ENCODE measurements at places on chromosomes 4 and X.

- DNase-seq = no peak
Measured at GRCh38 chr4:136219592-136220125, 1312.6 kb downstream of the PCDH18 start.

DNA sequence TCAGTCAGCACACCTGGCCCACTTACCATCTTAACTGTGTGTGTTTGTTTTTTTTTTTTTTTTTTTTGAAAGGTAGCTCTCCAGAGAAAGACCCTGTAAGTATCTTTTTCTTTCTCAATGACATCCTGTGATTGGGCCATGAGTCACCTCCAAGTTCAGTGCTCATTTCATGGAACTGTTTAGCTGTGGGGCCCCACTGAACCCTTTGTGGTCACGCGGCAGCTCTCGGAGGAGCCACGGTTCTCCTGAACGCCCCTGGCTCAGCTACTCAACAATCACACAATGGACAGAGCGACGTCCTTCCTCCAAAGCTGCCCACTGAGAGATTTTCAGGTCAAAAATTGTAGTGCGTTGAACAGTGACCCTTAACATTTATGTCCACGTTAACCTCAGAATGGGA lies 14.2 kb upstream of the IL3RA start:
- DNase-seq = no peak

DNA sequence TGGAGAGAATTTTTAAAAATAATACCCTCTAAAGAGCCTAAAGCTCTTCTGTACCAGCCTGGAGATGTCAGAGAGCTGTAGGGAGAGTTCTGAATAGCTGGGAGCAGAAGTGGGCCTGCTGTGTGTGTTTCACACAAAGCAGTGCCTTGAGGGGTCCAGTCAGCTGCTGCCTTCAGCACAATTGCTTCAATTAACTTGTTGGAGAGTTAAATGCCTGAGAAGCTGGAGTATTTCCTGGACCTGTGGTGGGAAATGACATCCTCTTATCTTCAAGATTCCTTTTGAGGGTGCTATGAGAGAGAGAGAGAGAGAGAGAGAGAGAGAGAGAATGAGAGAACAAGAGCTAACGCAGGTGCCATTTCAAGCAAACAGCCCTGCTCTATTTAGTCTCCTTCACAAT lies 96.2 kb upstream of the IL1RAPL2 start:
- no peak for DNase-seq

DNA sequence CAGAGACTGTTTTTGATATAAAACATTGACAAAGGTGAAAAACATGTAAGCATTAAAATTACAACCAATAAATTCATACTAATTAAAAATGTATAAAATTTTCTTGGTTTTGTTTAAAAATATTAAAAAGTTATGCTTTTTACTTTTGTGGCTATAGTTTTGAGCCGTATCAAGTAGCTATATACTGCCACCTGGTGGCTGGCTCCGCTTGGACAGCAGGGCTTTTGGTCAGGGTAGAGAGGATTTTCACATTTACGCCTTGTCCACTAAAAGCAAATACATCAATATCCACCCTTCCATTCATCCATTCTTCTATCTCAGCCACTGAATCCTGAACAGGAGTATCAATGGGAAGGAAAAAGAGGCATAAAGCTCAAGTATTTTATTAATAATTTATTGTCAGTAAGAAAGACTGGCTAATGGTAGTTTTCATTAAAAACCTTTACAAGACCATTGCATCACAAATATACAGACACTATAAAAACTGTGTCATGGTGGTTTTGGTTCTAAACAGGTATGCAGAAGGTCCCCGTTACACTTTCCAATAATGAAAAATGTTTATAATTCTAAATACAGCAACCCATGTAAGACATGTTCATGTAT lies 32.1 kb upstream of the MTNR1A start:
- DNase-seq = peak; percentile 65

DNA sequence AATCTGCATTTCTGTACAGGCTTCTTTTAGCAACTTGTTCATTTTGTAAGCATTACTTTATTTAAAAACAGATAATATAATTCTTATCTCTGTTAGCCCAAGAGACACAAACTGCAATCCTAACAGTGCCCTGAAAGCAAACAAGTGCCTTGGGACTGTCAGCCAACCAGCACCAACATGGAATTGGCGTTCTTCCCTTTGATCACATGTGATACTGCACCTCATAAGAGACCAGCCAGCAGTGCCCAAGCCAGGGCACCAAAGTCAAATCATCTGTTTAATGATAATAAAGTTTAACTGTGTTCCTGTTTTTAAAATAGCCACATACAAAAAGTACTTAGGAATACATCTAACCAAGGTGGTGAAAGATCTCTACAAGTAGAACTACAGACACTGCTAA lies 223.2 kb downstream of the PRDM5 start:
- no peak for DNase-seq

DNA sequence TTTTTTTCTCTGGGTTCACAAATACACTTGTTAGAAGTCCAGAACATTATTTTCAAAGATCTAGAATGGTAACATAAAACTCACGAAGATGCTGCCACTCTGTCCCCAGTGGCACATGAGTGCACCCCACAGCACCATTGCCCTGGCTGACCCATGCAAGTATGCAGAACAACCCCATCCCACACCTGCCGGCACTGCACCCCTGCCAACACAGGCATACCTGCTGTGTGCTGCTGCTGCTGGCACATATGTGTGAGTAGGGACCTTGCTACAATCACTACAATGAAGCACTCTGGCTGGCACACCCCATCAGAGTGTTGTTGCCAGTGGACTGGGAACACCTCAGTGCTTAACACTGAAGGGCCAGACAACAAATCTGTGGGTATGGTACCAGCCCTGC lies 66.9 kb downstream of the CISD2 start:
- no peak for DNase-seq

GRCh38 chrX:7586126-7586525 lies 256.8 kb upstream of the VCX start:
- peak; percentile 5 for DNase-seq

GRCh38 chrX:123476611-123477219 lies 256.1 kb downstream of the THOC2 start:
- DNase-seq = no peak

DNA sequence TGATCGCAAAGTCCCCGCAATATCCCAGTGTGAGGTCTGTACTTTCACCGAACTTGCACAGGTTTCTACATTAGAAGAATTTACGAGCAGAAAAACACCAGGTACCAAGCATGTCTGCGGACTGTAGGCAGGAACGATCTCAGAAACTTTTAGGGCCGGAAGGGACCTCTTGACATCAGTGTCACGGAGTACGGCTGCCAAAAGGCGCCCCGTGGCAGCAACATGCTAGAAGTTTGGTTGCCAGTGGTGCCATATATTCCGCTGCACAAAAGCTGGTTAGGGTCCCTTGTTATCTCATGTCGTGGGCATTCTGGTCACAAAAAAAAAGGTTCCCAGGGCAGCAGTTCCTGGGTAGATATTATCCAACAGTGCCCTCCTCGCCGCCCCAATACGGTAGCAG lies 61.0 kb upstream of the DCAF8L1 start:
- no peak for DNase-seq

DNA sequence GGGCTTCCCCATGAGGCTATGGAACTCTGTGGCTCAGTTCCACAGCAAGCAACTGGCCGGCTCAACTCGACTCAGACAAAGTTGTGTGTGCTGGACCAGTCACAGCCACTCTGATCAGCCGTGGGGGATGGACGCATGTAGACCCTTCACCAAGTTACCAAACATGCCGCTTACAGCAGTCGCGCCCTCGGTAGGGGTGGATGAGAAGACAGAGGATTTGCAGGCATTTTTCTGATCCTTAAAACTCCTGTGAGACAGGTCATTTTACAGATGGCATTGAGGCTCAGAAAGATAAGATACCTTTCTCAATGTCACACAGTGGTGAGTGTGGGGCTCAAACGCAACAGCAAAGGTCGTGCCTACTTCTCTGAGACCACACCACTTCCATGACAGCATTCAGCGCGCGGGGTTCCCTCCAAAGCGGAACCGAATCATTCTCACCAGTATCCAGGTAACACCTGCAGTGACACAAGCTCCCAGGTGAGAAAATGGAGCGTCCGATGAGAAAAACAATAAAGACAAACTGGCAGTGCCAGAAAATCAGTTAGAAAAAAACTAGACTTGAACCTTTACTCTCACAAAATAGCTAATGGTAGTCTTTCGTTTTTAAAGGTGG lies 83.6 kb downstream of the RELL1 start:
- DNase-seq = no peak

DNA sequence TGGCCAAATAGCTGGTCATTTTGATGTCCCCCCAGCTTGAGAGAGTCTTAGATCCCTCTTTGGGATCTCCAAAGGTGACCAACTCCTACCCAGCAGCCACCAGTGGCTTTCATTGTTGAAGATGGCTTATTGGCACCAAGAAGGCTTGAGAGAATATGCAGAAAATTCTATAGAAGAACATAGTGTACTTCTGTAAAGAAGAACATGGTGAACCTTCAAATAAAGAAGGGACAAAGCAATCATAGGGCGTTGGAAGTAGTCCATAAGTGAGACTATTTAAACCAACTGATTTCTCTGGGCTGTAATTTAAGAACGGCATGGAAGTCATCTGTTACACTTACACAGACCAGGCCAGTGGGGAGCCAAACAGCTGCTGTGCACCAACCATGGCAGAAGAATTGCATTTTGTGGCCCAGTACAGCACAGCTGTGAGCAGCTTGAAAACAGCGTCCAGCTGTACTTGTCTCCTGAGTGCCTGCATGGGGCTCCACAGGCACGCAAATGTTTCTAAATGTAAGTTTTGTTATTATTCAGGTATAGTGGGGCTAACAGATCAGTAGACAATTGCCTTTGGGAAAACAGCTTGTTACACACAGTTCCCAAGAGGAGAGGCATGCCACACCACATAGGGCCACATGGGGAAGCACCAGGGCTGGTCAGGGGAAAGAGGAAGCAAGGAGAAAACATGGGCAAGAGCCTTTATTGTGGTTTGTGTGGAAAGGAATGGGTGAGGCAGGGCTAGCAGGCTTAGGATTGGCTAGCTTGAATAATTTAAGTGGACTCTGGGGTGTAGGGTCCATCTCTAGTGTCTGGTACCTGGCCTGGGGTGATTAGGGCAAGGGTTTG lies 125.0 kb downstream of the ARHGAP6 start:
- no peak for DNase-seq

DNA sequence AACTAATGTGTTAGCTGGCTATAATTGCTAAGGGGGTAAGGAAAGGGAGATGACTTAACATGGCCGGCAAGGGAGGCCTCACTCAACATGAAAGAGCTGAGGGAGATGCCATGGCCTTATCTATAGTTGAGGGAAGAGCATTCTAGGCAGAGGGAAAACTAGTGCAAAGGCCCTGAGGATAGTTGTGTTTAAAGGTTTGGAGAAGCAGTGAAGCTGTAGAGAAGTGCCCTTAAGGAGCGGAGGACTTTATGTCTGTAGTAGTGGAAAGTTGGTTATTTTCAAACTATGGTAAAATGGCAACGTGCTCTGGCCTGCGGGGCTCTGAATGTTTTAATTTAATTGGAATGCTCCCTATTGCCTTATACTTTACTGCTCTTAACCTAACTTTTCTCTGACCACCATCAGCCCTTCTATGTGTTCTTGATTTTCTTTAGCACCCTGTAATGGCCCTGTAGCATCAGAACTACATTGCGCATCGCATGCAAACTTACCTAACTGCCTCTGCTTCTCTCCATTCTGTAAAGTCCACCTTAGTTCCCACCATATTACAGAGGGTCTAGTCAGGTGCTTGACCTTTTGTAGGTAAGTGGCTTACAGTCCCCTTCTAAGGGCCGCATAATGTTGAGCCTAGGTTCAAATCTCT lies 35.8 kb downstream of the ERVMER34-1 start:
- no peak for DNase-seq

GRCh38 chr4:36414248-36414647 lies 132.8 kb downstream of the DTHD1 start:
- peak; percentile 12 for DNase-seq

DNA sequence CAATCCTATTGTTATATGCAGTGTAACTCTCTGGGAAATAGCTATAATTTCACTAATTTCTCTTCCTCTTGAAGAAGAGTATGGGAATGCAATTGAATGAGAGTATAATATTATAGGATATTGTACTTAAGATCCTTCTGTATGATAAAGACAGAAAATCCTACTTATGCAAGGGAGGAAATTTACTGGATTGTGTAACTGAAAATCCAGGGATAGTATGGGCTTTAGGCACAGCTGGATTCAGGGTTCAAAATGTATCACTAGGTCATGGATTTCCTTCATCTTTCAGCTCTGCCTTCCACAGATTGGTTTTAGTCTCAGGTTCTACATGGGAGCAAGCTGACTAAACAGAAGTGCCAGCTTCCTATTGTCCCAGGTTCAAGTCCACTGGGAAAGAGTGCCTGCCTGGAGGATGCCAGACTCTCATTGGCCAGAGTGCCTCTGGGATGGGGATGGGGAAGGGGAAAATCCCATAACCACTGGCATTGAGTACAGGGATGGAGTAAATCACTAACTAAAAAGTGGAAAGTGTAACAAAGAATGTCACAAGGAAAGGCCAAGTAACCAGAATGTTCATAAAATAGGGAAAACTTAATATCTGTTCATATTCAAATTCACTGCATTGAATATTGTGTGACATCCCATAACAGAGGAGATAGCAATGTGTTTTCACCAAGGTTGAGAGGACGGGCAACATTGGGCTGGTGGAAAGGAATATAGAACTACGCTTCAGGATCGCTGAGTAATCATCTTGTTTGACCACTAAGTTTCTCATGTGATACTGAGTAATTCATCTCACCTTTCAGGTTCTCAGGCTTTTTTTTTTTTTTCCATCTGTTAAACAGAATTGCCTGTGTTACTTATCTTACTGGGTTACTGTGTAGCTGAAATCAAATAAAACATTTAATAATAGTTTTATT lies 75.7 kb downstream of the ANXA3 start:
- DNase-seq = no peak

DNA sequence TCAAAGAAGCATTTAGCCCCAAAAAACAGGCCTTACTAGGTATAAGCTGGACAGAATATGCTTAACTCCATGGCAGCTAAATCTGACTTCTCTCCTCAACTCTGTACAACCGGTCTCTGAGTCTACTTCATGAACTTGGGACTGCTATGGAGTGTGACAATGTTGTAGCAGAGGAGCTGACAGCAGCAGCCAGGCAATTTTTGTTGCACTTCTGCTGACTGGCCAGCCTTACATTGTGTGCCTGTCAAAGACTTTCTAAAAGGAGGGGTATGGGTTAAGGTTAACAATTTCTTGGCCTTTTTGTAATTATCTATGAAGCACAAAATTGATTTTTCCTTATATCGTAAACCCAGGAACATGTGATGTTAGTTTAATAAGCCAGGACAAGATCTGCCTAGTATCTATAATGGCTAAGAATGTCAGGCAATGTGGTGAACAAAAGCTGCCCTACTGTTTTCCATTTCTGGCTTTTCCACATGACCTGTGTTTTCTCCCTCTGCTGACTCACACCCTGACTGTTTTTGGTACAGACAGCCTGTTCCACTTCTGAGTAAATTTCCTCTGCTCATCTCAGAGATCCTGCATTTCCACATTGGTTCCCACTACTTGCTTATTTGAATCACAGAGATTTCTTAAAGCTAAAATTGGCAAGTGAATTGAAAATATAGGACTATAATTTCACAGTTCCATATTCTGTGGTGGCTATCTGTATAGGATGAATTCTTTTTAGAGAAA lies 9.3 kb downstream of the NOX1 start:
- DNase-seq = peak; percentile 15

GRCh38 chr4:177010418-177010817 lies 217.7 kb upstream of the VEGFC start:
- no peak for DNase-seq
